Omental fat pad (tissue), 4 donors: ENCODE measurements at places on chromosomes 6 and 20. TPM values are rescaled to one million over a fixed set of nuclear protein-coding genes. Genes with fewer than 3 reads are reported as not detected.

DNA sequence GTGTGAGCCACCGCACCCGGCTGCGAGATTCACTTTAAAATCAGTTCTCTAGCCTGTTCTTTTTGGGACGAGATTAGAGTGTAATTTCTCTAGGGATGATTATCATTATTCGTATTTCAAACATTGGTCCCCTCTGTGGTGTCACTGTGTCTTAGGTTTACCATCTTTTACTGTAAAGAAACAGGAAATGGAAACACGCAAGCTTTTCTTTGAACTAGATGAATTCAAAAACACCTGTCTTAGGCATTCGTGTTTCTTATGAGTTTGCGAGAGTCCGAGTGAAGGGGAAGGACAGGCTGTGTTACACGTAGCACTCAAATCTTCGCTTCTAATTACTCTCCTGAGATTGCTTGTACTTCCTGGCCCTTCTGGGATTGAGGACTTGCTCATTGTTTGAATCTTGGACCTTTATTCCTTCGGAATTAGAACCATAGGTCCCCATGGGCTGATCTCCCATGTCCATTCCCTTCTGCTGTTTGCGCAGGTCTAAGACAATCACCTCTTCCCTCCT lies 61.6 kb downstream of the PHACTR2 start:
- DNase-seq: no peak

- DNase-seq: no peak
These were observed 20.0 kb downstream of the DEF6 start for GRCh38 chr6:35317483-35318195.

ADGRG6 gene
- total RNA-seq: 30.4 TPM

DNA sequence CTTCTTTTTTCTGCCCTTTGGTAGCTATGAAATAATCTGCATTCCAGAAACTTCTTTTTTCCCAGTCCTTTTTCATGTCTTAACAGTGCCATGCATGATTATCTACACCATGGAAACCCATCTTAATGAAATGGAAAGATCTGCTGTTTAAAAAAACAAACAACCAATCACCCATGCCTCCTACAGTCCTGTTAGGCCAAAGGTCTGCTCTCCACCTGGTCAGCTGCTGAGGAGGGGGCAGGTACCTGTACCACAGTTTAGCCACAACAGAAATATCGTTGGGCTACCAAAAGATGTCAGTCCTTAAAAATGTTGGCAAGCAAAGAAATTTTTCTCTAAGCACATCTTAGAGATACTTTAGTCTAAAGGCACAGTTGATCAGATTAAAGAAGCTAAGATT lies 112.6 kb downstream of the SLC16A10 start:
- no peak for DNase-seq

DNA sequence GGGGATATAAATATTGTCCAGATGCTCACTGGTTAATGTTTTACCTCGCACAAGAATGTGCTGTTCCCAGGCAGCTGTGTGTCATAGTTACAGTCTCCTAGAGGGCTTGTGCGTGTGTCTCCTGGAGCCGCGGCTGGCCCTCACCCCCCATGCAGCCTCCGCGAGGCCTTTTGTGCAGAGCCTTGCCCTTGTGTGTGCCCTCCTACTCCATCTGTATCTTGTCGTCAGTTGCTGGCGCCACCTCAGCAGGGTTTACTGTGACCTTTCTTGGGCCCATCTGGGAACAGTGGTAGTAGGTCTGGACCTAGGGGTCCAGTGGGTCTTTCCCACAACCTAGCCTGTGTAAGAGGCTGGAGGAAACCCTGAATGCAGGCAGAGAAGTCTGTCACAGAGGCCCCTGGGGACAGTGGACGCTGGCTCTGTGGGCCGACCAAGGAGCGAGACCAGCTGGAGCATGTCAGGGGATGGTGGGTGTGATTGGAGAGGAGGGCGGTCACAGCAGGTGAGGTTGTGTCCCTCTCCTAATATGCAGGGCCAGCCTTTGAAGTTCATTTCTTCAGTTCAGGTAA lies 35.2 kb downstream of the PPP1R14C start:
- DNase-seq: no peak

ZCCHC3 gene
- 13.0 TPM for total RNA-seq

GRCh38 chr6:159691133-159691962 lies 1.7 kb downstream of the SOD2 start:
- DNase-seq: no peak

PSORS1C2 gene
- total RNA-seq: not detected

GRCh38 chr6:166785131-166785530 lies 158.1 kb upstream of the RPS6KA2 start:
- no peak for DNase-seq

TAB2 gene
- 88.4 TPM for total RNA-seq

GRCh38 chr20:56815796-56816195 lies 186.7 kb downstream of the TFAP2C start:
- no peak for DNase-seq

LPA gene
- total RNA-seq: not detected

- DNase-seq: no peak
These were observed 3.7 kb downstream of the PHACTR1 start for GRCh38 chr6:12720310-12720709.

GRCh38 chr6:53567701-53568100 lies 22.8 kb upstream of the GCLC start:
- no peak for DNase-seq

DNA sequence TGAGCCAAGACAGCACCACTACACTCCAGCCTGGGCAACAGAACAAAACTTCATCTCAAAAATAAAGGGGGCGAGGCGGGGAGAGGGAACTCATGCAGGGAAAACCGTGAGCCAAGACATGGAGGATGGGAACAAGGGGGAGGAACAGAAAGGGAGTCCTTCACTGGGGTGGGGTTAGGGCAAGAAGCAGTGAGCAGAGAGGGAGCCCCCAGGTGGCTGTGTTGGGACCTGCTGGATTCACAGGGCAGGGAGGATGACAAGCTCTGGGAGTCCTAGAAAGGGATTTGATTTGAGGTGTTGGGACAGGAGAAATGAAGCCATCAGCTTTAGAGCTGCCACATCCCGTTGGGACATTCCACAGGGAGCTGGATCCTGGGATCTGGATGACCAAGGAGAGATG lies 90.6 kb upstream of the TOP1 start:
- DNase-seq: no peak

DNA sequence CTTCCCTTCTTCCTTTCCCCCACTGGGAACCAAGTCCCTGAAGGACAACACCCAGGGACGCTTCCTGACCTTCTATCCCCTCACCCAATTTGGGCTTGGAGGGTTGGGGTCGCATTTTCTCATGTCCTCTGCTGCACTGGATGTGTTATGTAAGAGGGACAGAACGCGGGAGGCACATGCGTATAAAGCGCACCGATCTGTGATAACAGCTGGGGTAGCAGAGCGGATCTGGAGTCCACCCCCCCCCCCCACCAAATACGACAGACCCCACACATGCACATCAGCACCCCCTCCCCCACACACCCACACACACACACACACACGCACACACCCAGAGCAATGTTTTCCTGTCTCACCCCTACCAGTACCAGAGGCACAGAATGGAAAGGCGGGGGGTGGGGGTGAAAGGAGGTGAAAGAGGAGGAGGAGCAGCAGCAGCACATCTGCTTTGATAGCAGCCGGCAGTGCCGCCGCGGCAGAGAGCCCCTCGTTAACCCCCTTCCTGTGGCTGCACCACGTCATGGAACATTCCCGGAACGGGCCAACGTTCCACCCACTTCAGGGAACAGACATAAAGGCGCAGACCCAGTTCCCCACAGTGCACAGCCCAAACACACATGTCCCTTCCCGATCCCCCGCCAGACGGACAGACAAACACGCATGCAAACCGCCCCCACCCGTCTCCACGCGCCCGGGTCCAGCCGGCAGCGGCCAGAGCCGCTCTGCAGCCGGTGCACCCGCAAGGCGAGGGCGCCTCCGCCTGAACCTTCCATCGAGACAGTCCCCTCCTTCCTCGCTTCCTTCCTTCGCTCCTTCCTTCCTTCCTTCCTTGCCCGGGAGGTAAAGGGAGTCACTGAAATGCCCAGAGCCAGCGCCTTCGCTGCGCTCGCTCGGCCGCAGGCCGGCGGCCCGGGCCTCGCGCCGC lies 590 bp downstream of the HIVEP2 start:
- peak; percentile 86 for DNase-seq

- no peak for DNase-seq
These were observed 96.3 kb downstream of the ASXL1 start for GRCh38 chr20:32454164-32455145.

- no peak for DNase-seq
These were observed 98.3 kb downstream of the TIAM2 start for GRCh38 chr6:155093430-155093829.

GRCh38 chr6:20661721-20662120 lies 127.5 kb downstream of the CDKAL1 start:
- DNase-seq: no peak

GRCh38 chr6:2857580-2858337 lies 16.1 kb upstream of the SERPINB1 start:
- no peak for DNase-seq

DDO gene
- 2.8 TPM for total RNA-seq

SLC26A8 gene
- 0.25 TPM for total RNA-seq

DNA sequence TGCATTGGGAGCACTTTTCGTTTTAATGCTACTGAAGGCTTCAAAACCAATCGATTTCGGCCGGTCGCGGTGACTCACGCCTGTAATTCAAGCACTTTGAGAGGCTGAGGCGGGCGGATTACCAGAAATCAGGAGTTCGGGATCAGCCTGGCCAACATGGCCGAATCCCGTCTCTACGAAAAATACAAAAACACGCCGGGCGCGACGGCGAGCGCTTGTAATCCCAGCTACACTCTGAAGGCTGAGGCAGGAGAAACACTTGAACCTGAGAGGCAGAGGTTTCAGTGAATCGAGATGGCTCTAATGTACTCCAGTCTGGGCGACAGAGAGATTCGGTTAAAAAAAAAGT lies 58.4 kb downstream of the TRIM38 start:
- peak; percentile 52 for DNase-seq

DNA sequence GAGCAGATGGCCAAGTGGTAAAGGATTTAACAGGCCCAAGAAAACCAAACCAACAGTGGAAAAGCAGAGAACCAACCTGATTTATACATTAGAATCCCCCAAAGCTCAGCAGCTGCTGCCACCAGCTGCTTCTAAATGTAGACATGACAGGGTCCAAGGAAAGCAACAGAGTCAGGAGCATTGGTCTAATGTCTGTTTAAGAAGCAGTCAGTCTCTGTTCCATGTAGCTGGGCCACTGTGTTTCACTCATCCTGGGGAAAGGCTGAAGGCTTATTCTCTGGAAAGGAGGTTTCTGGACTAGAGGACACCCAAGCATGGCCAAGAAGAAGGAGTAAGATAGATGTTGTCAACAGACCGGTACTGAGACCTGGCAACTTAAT lies 75.4 kb downstream of the TMEM244 start:
- no peak for DNase-seq

WFDC5 gene
- not detected for total RNA-seq

DNA sequence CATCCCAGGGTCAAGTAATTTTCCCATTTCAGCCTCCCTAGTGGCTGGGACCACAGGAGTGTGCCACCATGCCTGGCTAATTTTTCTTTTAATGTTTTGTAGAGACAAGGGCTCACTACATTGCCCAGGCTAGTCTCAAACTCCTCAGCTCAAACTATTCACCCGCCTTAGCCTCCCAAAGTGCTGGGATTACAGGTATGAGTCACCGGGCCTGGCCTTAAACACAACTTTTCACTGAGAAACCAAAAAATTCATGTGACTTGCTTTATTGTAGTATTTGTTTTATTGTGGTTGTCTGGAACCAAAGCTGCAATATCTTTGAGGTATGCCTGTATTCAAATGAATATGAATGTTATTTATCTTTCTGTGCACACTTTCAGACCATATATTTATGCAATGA lies 72.2 kb downstream of the RWDD2A start:
- DNase-seq: no peak

STX11 gene
- 115 TPM for total RNA-seq

DNA sequence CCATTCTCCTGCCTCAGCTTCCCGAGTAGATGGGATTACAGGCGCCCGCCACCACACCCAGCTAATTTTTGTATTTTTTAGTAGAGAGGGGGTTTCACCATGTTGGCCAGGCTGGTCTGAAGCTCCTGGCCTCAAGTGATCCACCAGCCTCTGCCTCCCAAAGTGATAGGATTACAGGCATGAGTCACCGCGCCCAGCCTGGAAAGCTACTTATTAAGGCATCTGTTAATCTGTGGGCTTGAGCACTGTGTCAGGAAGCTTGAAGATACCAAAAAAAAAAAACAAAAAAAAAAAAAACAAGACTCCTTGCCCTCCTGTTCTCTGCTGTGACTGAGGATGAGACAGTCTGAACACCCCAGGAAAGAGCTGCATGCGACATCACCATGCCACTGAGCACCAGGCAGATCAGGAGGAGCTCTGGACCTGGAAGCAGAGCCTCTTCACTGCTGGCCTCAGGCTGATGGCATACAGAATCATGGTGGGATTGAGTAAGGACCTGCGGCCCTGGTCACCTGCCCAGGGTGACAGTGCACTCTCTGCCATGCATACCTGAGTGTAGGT lies 166.5 kb upstream of the SNX9 start:
- no peak for DNase-seq

MOG gene
- total RNA-seq: not detected

GRCh38 chr20:49556621-49557020 lies 11.3 kb downstream of the PTGIS start:
- DNase-seq: no peak

GRCh38 chr6:33375143-33375671 lies 16.4 kb upstream of the KIFC1 start:
- no peak for DNase-seq

DNA sequence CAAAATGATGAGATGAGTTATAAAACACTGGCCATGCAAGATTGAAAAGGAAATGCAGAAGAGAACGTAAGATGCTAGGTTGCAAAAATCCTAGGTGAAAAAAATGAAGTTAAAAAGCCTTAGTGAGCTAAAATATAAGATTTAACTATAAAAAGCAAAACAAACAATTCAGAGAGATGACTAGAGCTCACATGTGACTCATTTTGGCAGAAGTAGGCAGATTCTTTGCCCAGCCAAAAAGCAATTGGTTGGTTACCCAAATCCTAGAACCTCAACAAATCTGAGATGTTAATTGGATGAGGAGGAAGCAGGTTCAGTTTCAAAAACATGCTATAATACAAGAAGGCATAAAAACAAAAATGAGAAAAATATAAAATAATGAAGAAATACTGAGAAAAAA lies 249.1 kb downstream of the OGFRL1 start:
- DNase-seq: no peak

ID4 gene
- 184 TPM for total RNA-seq

DNA sequence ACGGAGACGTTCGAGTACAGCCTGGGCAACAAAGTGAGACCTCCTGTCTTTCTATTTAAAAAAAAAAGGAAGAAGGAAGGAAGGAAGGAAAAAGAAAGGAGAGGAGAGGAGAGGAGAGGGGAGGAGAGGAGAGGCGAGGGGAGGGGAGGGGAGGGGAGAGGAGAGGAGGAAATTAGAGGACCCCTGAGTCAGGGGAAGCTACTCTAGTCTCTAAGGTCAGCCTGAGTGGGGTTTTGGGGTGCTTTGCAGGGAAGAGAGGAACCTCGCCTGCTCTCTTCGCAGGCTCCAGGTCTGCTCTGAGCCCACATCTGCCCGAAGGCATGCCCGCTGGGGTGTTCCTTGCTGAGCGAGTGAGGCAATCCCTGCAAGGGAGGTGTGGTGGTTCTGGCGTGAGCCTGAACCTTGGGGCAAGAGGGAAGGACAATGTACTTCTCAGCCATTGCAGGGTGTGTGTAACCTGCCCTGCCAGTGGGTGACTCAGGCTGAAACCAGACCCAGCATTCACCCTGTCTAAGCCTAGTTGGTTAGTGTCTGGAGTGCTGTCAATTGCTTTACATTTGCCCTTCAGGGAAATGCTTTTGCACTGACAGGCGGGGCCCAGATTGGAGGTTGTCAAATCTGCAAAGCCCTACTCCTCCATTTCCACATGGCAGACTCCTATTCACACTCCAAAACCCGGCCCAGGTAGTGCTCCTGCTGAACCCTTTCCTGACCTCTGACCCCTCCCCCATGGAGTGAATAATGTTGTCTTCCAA lies 15.3 kb upstream of the MMP9 start:
- DNase-seq: no peak

FHL5 gene
- 70.3 TPM for total RNA-seq
